GM23338 (cell line): ENCODE measurements at places on chromosomes 3 and 15. TPM values are rescaled to one million over a fixed set of nuclear protein-coding genes. Genes with fewer than 3 reads are reported as not detected.

- H3K4me3 ChIP-seq = no peak overlapping the region
- H3K27me3 ChIP-seq = no peaks in the 10 kb centered on the region
- H3K36me3 ChIP-seq = no peaks in the 10 kb centered on the region
- H3K27ac ChIP-seq = no peak overlapping the region
- peaks cover 17% of the 10 kb centered on the region for H3K4me1 ChIP-seq
Measured at GRCh38 chr15:29873947-29874411, 51.7 kb upstream of the TJP1 start.

- no peak for DNase-seq
- no peak overlapping the region for H3K4me3 ChIP-seq
- H3K4me1 ChIP-seq = peaks cover 5% of the 10 kb centered on the region; the same call in 1 of the 2 replicates
- H3K36me3 ChIP-seq = no peaks in the 10 kb centered on the region
- no peak overlapping the region for H3K27ac ChIP-seq
Measured at GRCh38 chr15:74399511-74400312, 32.3 kb upstream of the CYP11A1 start.

- DNase-seq = no peak
- no peak overlapping the region for H3K27ac ChIP-seq
- no peaks in the 10 kb centered on the region; the same call in 1 of the 2 replicates for H3K36me3 ChIP-seq
- peaks cover 14% of the 10 kb centered on the region; the same call in 1 of the 2 replicates for H3K4me1 ChIP-seq
- no peak overlapping the region for H3K4me3 ChIP-seq
- no peaks in the 10 kb centered on the region for H3K27me3 ChIP-seq
Measured at GRCh38 chr3:14267976-14268375, 89.4 kb downstream of the LSM3 start.

DNA sequence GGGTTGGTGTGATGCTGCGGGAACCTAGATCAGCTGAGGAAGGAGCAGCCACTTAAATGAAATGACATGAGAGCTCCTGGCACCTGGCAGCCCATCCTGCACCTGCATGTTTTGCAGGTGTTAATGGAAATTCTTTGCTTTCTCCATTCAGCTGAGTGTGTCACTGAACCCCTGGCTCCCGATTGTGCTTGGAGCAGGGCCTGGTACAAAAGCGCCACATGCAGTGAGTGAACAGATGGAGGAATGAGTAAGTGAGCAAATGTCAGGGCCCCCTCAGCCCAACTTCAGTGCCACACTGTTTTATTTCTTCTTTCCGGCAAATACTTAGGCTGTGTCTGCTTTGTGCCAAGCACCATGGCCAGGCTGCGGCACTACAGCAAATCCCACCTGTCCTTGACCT lies 132.2 kb downstream of the ASB7 start:
- no peaks in the 10 kb centered on the region for H3K27me3 ChIP-seq
- H3K4me3 ChIP-seq = no peak overlapping the region
- DNase-seq = no peak
- H3K4me1 ChIP-seq = no peaks in the 10 kb centered on the region
- no peak overlapping the region for H3K27ac ChIP-seq
- H3K36me3 ChIP-seq = no peaks in the 10 kb centered on the region

DNA sequence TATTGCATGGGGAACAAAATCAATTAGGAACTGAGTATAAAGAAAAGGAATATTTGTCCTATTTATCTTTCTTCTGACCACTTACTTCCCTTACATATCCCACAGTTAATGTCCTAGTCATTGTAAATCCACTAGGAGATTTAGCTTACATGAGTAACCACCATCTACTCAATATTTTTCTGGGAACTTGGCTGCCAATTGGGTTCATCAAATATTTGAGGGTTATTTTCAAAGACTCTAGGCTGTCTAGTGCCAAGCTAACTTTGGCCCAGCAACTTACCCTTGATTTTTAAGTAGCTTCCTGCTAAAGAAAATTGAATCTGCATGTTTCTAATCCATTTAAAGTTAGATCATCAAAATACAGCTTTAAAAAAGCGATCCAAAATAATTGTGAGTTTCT lies 362.5 kb upstream of the EPHA3 start:
- H3K4me1 ChIP-seq = no peaks in the 10 kb centered on the region
- H3K27me3 ChIP-seq = no peaks in the 10 kb centered on the region
- no peaks in the 10 kb centered on the region for H3K36me3 ChIP-seq
- H3K27ac ChIP-seq = no peak overlapping the region

- H3K4me1 ChIP-seq = no peaks in the 10 kb centered on the region
- no peaks in the 10 kb centered on the region for H3K27me3 ChIP-seq
- no peak overlapping the region for H3K27ac ChIP-seq
- no peak overlapping the region for H3K4me3 ChIP-seq
Measured at GRCh38 chr3:55500555-55501330, 13.6 kb upstream of the WNT5A start.

GRCh38 chr3:48039487-48040190 lies 23.4 kb upstream of the MAP4 start:
- H3K27me3 ChIP-seq = no peaks in the 10 kb centered on the region
- DNase-seq = peak; percentile 70
- peaks cover 20% of the 10 kb centered on the region for H3K4me1 ChIP-seq
- no peaks in the 10 kb centered on the region for H3K36me3 ChIP-seq

- H3K27me3 ChIP-seq = no peaks in the 10 kb centered on the region
- no peaks in the 10 kb centered on the region for H3K36me3 ChIP-seq
- DNase-seq = no peak
- no peak overlapping the region for H3K4me3 ChIP-seq
- H3K27ac ChIP-seq = no peak overlapping the region
Measured at GRCh38 chr15:64883100-64883581, 28.6 kb upstream of the ANKDD1A start.

- H3K27me3 ChIP-seq = no peaks in the 10 kb centered on the region
- H3K36me3 ChIP-seq = peaks cover 9% of the 10 kb centered on the region; the same call in 1 of the 2 replicates
Measured at GRCh38 chr3:129461461-129462146, 21.6 kb downstream of the IFT122 start.

GRCh38 chr3:101117980-101118379 lies 124.8 kb upstream of the ABI3BP start:
- DNase-seq = no peak
- H3K27ac ChIP-seq = no peak overlapping the region
- H3K4me1 ChIP-seq = no peaks in the 10 kb centered on the region
- no peaks in the 10 kb centered on the region for H3K27me3 ChIP-seq

GRCh38 chr3:179308001-179308400 lies 14.8 kb upstream of the ZNF639 start:
- no peaks in the 10 kb centered on the region for H3K4me1 ChIP-seq
- no peak for DNase-seq
- no peaks in the 10 kb centered on the region for H3K36me3 ChIP-seq
- H3K27me3 ChIP-seq = no peaks in the 10 kb centered on the region

- no peak overlapping the region for H3K4me3 ChIP-seq
- H3K36me3 ChIP-seq = no peaks in the 10 kb centered on the region
- H3K27me3 ChIP-seq = no peaks in the 10 kb centered on the region
- no peak overlapping the region for H3K27ac ChIP-seq
- peak; percentile 32 for DNase-seq
- no peaks in the 10 kb centered on the region for H3K4me1 ChIP-seq
Measured at GRCh38 chr15:71547011-71547410, 263.3 kb upstream of the NR2E3 start.

- H3K4me3 ChIP-seq = no peak overlapping the region
- H3K27me3 ChIP-seq = no peaks in the 10 kb centered on the region
- H3K27ac ChIP-seq = no peak overlapping the region
- no peak for DNase-seq
- H3K36me3 ChIP-seq = no peaks in the 10 kb centered on the region
Measured at GRCh38 chr3:59839810-59840515, 790.1 kb upstream of the CFAP20DC start.

- no peak overlapping the region for H3K27ac ChIP-seq
- no peak for DNase-seq
- H3K36me3 ChIP-seq = no peaks in the 10 kb centered on the region
- H3K4me1 ChIP-seq = 0 out of 2 replicates have a peak, but pooled peaks cover 6% of the 10 kb centered on the region
Measured at GRCh38 chr3:63245726-63246241, 32.3 kb upstream of the SYNPR start.

DNA sequence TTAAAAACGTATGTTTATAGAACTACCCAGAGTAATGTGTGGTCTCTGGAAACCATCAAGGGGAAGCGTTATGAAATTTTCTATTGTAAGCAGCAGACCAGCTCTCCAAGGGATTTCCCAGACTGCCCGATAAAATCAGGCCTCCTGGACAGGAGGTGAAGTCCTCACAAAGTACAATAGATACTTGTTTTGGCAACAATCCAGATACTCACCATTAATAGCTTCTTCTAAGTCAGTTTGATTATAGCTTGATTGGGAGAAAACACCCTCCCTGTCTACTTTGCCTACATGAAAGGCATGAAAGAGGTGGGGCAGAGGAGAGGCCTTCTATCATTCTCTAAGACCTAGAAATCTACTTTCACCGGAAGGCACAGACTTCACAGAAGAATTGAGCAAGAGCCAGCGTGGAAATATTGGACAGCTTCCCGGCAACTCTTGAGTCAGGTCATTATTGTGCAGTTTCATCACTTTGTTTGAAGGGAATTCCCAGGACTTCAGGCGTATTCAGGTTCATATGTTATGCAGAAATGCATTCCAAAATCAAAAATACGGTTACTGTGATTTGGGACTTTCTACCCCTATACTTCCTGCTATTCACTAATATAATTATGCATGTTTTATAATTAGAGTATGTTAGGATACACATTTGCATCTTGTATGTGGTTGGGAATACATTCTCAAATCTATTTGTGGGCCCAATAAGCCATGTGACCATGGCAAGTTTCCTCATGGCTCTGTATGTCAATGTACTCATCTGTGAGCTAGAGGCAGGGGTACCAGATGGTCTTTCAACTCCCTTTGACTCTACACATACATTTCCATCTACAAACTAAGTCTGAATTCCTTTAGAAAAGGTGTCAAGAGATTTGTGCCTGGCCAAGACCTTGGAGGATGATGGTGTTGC lies 103.5 kb downstream of the CD47 start:
- no peaks in the 10 kb centered on the region for H3K4me1 ChIP-seq
- no peak overlapping the region for H3K4me3 ChIP-seq
- no peaks in the 10 kb centered on the region for H3K36me3 ChIP-seq
- no peak overlapping the region for H3K27ac ChIP-seq
- no peak for DNase-seq
- no peaks in the 10 kb centered on the region for H3K27me3 ChIP-seq

- H3K4me3 ChIP-seq = no peak overlapping the region
- DNase-seq = no peak
- H3K27me3 ChIP-seq = no peaks in the 10 kb centered on the region
- H3K27ac ChIP-seq = no peak overlapping the region
- no peaks in the 10 kb centered on the region for H3K36me3 ChIP-seq
Measured at GRCh38 chr3:58215317-58216025, 4.7 kb upstream of the DNASE1L3 start.

GRCh38 chr15:37394402-37395099 lies 294.2 kb upstream of the MEIS2 start:
- H3K4me1 ChIP-seq = peaks cover 11% of the 10 kb centered on the region; the same call in 1 of the 2 replicates
- H3K36me3 ChIP-seq = no peaks in the 10 kb centered on the region
- H3K27ac ChIP-seq = no peak overlapping the region
- H3K27me3 ChIP-seq = no peaks in the 10 kb centered on the region
- DNase-seq = no peak
- H3K4me3 ChIP-seq = no peak overlapping the region

GRCh38 chr15:95644100-95644875 lies 686.2 kb upstream of the NR2F2 start:
- H3K36me3 ChIP-seq = no peaks in the 10 kb centered on the region
- no peak for DNase-seq
- H3K27me3 ChIP-seq = no peaks in the 10 kb centered on the region
- peaks cover 2% of the 10 kb centered on the region; the same call in 1 of the 2 replicates for H3K4me1 ChIP-seq

- H3K27me3 ChIP-seq = no peaks in the 10 kb centered on the region
- no peak overlapping the region for H3K4me3 ChIP-seq
- peak; percentile 75 for DNase-seq
- H3K27ac ChIP-seq = no peak overlapping the region
- H3K4me1 ChIP-seq = no peaks in the 10 kb centered on the region
Measured at GRCh38 chr3:125163739-125164601, 48.6 kb downstream of the SLC12A8 start.

GRCh38 chr15:62464705-62465104 lies 299.6 kb upstream of the C2CD4B start:
- H3K4me3 ChIP-seq = no peak overlapping the region
- peaks cover 30% of the 10 kb centered on the region for H3K4me1 ChIP-seq
- DNase-seq = peak; percentile 54
- H3K36me3 ChIP-seq = no peaks in the 10 kb centered on the region
- H3K27ac ChIP-seq = peak overlapping the region; percentile 84

DNA sequence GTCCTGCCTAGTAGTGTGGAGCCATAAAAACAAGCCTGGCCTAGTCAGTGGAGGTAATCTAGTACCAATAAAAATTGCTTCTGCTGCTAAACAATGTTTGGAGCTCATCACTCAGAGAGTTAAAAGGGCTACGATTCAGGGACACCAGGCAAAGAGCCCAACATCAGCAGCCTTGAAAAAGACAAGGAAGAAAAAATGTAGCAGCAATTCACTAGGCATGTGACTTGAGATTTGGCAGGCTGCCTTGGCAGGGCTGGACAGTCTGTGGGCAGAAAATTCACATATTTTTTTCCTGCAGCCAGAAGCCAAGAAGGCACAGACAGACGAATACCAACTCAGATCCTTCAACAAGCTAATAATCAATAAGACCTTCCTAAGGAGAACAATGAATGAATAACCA lies 47.2 kb downstream of the IGSF11 start:
- H3K4me1 ChIP-seq = peaks cover 52% of the 10 kb centered on the region
- H3K4me3 ChIP-seq = no peak overlapping the region
- H3K27me3 ChIP-seq = peaks cover 3% of the 10 kb centered on the region; the same call in 1 of the 2 replicates
- H3K27ac ChIP-seq = no peak overlapping the region
- no peak for DNase-seq

The LTK gene
- 0.40 TPM in 1 of 2 replicates, not detected in the other for polyA plus RNA-seq

The SLC22A14 gene
- polyA plus RNA-seq = not detected in 2 replicates

The GPR149 gene
- polyA plus RNA-seq = 0.11 TPM in 1 of 2 replicates, not detected in the other

The GABPB1 gene
- polyA plus RNA-seq = 29.4 and 34.4 TPM in 2 replicates

The HRH1 gene
- not detected in 2 replicates for polyA plus RNA-seq

The CELSR3 gene
- polyA plus RNA-seq = 7.5 and 8.3 TPM in 2 replicates

The APEH gene
- 170 and 178 TPM in 2 replicates for polyA plus RNA-seq

The FEZF2 gene
- polyA plus RNA-seq = 0.10 TPM in 1 of 2 replicates, not detected in the other
